ENCODE measurements at places on chromosomes 4 and X.

- DNase-seq = peak; percentile 29
These were observed 280.3 kb downstream of the SPRY1 start for GRCh38 chr4:123676890-123677229.

DNA sequence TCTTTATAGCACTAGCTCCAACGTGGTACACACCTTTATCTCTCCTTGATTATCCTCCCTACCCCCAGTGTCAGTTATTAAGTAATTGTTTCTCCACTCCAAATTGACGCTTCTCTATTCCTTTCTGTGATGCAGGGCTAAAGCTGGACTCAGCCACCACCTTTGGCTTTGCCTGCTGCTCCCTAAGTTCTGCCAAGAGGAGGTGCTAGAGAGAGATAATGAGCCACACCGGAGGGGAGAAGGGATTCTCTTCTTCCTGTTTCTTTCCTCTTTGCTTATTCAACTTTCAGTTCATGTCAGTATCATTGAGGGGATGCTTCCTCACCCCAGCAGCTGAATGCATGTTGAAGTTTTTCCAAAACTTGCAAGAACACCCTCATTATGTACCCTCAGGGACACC lies 176.5 kb downstream of the GBA3 start:
- no peak for DNase-seq

DNA sequence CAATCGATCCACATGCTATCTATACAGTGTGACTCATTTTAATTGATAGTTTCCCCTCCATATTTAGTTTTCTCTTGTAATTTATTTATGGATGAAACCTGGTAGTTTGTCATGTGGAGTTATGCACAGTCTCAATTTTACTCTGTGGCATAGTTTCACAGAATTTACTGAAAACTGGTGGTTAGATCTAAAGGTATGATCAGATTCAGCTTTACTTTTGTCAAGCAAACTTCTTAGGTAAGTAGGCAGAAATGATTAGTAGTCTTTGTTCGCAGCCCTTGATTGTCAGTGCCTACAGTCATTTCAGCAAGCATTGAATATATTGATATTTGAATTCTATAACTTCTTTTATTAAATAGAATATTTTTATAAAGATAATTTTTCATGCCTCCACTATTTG lies 2.5 kb downstream of the ADD1 start:
- DNase-seq = no peak

DNA sequence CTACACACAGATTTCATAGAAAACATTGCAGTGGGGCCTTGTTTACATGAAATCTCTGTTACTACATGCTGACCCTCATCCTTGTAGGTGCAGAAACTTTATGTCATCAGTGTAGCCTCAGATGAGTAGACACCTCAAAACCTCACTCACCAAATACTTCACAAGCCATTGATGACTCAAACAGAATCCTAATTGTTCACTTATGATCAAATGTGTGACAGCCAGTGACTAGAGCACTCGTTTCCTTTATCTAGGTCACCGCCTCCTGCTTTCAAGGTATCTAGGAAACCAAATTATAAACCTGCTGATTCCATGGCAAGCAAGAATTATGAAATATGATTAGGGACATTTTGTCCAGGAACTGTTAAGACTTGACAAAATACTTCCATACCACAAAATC lies 255.8 kb upstream of the GPRIN3 start:
- DNase-seq = peak; percentile 37

- DNase-seq = no peak
These were observed 1.2 kb downstream of the TLR6 start for GRCh38 chr4:38855466-38855865.

GRCh38 chr4:55087913-55088260 lies 37.5 kb downstream of the KDR start:
- DNase-seq = no peak

GRCh38 chr4:38759113-38759789 lies 23.5 kb downstream of the TLR10 start:
- peak; percentile 85 for DNase-seq

DNA sequence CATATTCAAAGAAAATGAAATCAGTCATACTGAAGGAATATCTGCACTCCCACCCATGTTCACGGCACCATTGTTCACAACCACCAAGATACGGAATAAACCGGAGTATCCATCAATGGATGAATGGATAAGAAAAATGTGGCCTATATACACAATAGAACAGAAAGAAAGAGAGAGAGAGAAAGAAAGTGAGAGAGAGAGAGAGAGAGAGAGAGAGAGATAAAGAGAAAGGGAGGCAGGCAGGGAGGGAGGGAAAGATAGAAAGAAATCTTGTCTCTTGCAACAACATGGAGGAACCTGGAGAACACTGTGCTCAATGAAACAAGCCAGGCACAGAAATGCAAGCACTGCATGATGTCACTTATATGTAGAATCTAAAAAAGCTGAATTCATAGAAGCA lies 52.4 kb downstream of the ANKRD17 start:
- DNase-seq = no peak

DNA sequence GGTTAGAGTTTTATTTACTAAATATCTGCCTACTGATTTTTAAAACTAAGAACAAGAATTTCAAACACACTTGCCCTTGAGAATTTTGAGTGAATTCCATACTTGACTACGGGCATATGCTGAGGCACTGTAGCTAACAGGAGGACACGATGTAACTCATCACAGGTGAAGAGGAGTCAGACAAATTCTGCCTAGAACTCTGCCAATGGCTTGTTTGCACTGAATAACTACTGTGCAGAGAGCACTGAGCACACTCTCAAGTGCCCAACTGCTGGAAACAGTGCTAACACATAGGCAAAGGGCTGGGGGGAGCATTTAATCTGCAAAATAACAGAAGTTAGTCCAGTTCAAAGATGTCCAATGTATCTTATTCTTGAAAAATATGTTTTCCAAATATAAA lies 104.4 kb downstream of the WDFY3 start:
- no peak for DNase-seq

DNA sequence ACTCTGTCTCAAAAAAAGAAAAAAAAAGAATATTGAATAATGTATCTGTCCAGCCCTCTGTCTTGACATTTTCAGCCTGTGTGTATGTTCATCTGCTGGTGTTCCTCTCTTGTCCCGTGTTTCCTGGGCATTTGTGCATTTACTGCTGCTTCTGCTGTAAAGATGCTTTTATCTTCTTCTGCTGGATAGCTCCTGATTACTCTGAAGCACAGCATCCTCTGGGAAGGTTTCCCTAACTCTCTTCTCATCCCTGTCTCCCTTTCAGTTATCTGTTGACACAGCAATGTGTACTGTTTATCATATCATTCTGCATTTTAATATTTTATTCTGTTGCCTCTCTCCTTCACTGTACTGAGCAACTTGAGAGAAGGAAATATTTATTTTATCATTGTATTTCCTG lies 74.2 kb upstream of the HPGD start:
- DNase-seq = peak; percentile 5

DNA sequence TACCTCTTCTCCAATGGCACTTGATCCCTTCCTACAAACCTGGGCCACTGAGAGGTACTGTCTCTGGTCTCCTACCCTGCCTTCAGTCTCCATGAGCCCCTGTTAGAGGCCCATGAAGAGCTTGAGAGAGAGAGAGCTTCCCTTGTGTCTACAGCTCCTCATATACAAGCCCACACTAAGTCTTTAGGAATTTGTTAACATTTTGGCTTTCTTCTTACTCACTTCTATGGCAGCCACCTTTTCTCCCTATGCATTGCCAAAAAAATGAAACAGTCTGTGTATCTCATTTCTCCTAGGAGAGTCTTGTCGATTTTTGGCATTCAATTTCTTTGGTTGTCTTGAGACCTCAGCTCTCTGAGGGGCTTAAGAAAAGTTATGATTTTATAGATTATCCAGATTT lies 90.9 kb upstream of the LNX1 start:
- no peak for DNase-seq

DNA sequence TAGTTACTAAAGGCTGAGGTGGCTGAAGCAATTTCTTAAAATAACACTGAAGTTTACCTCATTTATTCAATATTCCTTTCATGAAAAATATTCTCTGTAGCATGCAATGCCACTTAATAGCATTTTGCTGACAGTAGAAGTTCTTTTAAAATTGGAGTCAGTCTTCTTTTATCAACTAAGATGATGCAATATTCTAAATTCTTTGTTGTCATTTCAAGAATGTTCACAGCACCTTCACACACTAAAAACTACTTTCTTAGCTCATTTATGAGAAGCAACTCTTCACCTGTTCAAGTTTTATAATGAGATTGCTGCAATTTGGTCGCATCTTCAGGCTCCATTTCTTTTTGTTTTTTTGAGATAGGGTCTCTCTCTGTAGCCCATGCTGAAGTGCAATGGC lies 48.8 kb downstream of the ANAPC10 start:
- no peak for DNase-seq

DNA sequence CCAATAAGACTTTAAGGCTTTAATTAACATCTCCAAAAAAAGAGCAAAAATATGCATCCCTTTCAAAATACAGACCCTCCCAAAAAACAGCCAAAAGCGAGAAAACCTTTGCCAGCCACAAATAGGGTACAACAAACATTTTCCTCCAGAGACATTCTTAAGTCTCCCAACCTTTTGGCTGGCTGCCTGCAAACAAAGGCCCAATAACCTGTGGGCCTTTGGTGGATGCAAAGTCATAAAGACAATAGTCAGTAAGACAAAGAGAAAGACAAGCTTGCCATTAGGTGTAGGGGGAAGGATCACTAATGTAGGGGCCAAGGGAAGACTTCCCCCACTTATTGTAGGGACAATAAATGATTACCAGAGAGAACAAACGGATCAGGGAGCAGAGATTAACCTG lies 215.5 kb upstream of the ZFP42 start:
- no peak for DNase-seq

DNA sequence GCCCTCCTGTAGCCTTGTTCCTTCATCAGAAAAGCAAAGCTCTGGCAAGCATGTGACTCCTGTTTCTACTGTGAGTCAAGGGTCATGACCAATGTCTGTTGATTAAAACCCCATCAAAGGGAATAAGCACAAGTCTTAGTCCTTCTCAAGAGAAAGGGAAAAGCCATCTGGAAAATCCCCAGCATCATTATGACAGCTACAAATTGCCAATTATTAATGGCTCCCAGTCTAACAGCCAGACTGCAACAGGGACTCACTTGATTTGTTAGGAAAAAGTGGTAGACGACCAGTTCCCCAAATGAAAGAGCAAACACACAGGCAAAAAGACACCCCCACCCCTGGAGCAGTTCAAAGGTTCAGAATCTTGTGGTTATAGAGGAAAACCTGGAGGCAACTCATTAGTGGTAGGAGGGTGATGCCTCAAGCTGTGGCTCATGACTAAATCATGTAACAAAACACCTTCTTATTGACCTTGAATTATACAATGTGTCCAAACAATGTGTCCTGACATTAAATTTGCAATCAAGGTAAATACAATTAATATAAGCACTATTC lies 315.7 kb downstream of the HNRNPD start:
- DNase-seq = peak; percentile 90

- DNase-seq = no peak
These were observed 12.7 kb downstream of the ADGRA3 start for GRCh38 chr4:22502895-22503814.

- peak; percentile 25 for DNase-seq
These were observed 7.2 kb downstream of the PRDM8 start for GRCh38 chr4:80204433-80205011.

GRCh38 chr4:92387459-92388069 lies 83.8 kb downstream of the GRID2 start:
- DNase-seq = peak; percentile 47

GRCh38 chr4:127484117-127484516 lies 148.6 kb upstream of the INTU start:
- no peak for DNase-seq

DNA sequence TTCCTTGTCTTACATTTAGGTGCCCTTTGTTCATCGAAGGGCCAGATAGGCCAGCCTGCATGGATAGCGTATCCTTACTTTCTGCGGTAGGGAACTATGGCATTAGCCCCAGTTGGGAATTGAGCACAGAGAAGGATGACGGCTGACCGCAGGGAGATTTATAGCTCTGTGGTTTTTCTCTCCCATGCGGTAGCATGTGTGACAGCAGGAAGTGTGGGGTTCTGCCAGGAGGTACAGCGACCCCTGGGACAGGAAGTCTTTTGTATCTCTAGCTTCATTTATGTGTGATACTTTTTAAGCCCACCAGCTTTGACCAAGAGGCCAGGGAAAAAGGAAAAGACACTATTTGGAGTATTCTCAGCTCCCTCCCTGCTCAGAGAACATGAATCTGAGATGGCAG lies 33.1 kb downstream of the GAB3 start:
- no peak for DNase-seq

DNA sequence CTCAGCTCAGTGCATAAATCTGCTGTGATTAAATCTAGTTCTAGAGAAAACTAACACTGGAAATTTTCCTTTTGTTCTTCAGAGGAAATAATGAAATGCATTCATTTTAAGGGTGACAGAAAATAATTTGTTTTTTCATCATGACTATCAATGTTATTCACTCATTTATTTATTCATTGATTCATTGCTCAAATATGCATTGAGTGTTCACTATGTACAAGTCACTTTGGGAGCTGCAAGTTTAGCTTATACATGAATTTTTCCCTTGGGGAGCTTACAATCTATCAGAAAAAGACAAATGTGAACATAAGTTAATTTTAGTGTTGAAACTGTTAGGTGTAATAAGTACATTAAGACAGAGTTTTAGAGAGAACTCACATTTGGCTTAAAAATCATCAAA lies 897.8 kb downstream of the CENPC start:
- no peak for DNase-seq

Measured in brain (organoid and tissue), 16 donors.